Activated CD4-positive, alpha-beta T cell treated with anti-CD3 and anti-CD28 coated beads, Interleukin-2, amount 50 U/mL, for 4 hours (primary cell): ENCODE measurements at places on chromosomes 2 and 18.

DNA sequence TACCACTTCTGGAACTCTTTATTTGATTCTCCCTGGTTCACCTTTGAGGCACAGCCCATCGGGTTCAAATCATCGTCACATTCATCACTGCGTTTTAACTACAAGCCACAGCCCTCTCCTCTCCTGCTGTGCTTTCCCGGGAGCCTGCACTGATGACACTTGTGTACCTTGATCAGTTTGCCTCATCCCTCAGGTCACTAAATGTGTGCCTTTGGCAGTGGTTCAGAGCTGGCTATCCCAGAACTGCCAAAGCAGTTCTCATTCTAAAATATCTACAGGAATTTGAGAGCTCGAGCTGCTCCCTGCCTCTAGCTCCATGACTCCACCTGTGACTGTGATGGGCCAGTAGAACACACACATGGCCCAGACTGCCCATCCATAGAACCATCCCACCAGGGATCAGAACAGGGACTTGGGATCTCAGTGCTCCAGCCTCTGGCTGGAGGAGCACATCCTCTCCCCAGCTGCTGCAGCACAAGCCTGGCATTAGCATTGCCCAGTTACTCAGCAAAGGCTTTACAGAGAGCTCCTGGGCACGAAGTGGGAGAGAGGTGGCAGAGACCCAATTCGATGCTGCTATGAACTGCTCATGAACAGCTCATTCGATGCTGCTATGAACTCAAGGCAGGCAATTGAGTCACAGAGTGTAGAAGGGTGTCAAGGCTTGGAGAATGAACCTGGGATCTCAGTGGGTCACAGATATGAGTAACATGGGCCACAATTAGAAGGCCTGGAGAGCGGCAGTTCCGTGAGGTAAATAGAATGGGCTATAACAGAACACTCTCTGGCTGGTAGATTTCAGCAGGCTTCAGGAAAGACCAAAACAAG is 41.9 kb downstream of the EVA1A start:
- no peak for DNase-seq

- no peak for DNase-seq
Observed at GRCh38 chr18:32244881-32245280, 55.0 kb downstream of the MEP1B start.

GRCh38 chr2:10309286-10309685 is 6.6 kb downstream of the HPCAL1 start:
- no peak for DNase-seq

- no peak for DNase-seq
Observed at GRCh38 chr18:47909484-47909883, 21.0 kb downstream of the SMAD2 start.

DNA sequence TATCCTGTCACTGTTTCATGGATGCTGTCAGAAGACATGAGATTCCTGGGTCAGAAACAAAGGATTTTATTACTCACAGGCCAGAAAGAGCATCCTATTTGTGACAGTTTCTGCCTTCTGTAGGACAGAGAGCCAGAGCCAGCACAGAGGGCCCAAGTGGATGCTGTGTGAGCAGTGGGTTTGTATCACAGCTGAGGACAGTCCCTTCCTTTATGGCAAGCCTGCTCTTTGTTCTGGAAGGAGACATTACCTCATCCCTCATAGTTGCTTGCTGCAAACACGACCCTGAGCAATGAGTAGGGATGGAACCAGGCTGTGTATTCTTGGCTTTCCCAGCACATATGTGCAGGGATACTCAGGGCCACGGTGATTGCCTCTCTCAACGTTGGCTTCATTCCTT is 41.6 kb downstream of the ARHGEF4 start:
- no peak for DNase-seq
